Progenitor cell of endocrine pancreas (in vitro differentiated cells): ENCODE measurements at places on chromosomes 1 and 21.

DNA sequence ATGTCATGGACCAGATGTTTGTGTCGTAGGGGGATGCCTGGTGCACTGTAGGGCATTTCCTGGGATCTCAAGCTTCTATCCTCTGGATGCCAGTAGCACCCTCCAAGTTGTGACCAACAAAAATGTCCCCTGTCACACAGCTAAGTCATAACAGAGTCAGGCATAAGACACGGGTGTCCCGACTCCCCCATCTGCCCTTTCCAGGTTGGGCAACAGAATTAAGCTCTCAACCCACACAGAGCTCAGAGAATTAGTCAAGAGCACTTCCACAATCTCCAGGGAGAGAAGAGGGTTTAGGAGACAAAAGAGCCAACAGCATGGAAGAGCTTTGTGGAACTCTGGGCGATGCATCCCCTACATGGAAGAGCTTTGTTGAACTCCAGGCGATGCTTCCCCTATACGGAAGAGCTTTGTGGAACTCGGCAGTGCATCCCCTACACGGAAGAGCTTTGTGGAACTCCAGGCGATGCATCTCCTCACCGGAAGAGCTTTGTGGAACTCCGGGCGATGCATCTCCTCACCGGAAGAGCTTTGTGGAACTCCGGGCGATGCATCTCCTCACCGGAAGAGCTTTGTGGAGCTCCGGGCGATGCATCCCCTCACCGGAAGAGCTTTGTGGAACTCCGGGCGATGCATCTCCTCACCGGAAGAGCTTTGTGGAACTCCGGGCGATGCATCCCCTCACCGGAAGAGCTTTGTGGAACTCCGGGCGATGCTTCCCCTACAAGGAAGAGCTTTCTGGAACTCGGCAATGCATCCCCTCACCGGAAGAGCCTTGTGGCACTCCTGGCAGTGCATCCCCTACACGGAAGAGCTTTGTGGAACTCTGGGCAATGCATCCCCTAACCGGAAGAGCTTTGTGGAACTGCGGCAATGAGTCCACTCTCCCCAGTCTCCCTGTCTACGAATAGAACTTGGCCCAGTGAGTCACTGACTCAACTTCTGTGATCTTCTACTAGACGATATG is 422.7 kb downstream of the KIF26B start:
- H3K27me3 ChIP-seq, result peaks cover 11% of the 10 kb centered on the region
- peaks cover 7% of the 10 kb centered on the region for H3K4me1 ChIP-seq
- H3K4me3 ChIP-seq, result no peak overlapping the region
- H3K27ac ChIP-seq, result no peak overlapping the region

GRCh38 chr1:31588751-31589515 is 12.6 kb downstream of the TINAGL1 start:
- H3K4me1 ChIP-seq, result peaks cover 1% of the 10 kb centered on the region
- H3K27me3 ChIP-seq, result peaks cover 40% of the 10 kb centered on the region
- DNase-seq, result no peak
- no peak overlapping the region for H3K27ac ChIP-seq
- H3K4me3 ChIP-seq, result no peak overlapping the region

- H3K27ac ChIP-seq, result no peak overlapping the region
- no peaks in the 10 kb centered on the region for H3K36me3 ChIP-seq
- DNase-seq, result no peak
- H3K4me3 ChIP-seq, result no peak overlapping the region
- no peaks in the 10 kb centered on the region for H3K27me3 ChIP-seq
Observed at GRCh38 chr1:23118957-23119792, 49.5 kb downstream of the LUZP1 start.

DNA sequence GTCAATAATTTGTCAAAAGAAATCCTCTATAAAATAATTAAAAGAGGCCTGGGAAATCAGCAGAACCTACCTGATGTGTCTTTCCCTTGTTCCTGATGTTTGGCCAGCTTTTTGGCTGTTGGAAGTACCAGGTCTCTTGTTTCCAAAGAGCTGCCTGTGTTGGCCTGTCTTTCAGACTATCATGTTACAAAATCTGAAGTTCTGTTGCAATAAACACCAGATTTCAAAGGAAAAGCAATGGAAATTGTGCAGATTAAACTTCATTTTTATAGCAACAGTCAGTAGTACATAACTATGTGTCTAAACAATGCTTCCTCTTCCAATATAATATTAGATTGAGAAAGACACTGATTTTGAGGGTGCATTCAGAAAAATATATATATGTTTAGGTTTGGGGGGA is 647.2 kb upstream of the CXADR start:
- no peak for DNase-seq
- no peak overlapping the region for H3K4me3 ChIP-seq
- peaks cover 5% of the 10 kb centered on the region for H3K4me1 ChIP-seq
- H3K36me3 ChIP-seq, result no peaks in the 10 kb centered on the region
- no peak overlapping the region for H3K27ac ChIP-seq
- H3K27me3 ChIP-seq, result no peaks in the 10 kb centered on the region

- H3K27ac ChIP-seq, result peak overlapping the region; percentile 67
- H3K27me3 ChIP-seq, result no peaks in the 10 kb centered on the region
- H3K4me1 ChIP-seq, result peaks cover 21% of the 10 kb centered on the region
- H3K36me3 ChIP-seq, result peaks cover 4% of the 10 kb centered on the region
- DNase-seq, result no peak
Observed at GRCh38 chr1:231037585-231038517, 2.2 kb downstream of the FAM89A start.

DNA sequence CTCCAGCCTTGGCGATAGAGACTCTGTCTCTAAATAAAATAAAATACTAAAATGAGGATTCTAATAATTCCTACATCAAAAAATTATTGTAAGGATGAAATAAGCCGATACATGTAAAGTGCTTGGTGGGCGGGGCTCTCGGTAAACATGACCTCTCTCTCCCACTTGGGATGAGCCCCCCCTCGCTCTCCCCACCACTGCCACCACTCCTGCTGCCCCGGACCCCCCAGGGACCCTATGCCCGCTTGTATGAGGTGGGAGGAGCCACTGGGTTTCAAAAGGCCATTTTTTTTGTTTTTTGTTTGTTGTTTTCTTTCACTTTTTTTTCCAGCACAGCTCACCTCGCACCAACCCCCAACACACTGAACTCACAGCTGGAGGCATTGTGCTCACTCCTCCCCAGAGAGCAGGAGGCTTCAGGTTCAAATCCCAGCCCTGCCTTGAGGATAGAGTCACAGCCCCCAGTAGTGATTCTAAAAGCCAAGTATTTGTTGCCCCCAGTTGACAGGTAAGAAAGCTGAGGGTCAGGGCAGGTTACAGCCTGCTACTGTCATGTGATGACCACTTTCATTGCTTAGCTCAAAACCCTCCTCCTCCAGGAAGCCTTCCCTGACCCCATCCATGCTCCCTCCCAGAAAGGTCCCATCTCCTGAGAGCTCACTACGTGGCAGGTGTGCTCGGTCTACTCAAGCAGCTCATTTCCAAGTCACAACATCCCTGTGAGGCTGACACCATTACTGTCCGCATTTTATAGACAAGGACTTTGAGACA is 4.2 kb downstream of the SDC3 start:
- H3K4me3 ChIP-seq, result no peak overlapping the region
- H3K27ac ChIP-seq, result no peak overlapping the region
- no peaks in the 10 kb centered on the region for H3K36me3 ChIP-seq
- H3K4me1 ChIP-seq, result peaks cover 10% of the 10 kb centered on the region
- peaks cover 14% of the 10 kb centered on the region for H3K27me3 ChIP-seq

DNA sequence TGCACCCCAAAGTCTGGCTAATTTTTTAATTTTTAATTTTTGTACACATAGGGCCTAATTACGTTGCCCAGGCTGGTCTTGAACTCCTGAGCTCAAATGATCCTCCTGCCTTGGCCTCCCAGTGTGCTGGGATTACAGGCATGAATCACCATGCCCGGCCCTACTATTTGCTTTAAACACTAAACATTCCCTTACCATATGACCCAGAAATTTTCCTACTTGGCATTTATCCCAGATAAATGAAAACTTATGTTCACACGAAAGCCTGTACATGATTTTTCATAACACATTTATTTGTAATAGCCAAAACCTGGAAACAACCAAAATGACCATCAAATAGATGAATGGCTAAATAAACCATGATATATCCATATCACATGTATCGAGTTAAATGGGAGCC is 35.8 kb downstream of the NDUFS5 start:
- H3K4me1 ChIP-seq, result peaks cover 2% of the 10 kb centered on the region
- H3K27ac ChIP-seq, result no peak overlapping the region
- DNase-seq, result no peak
- no peaks in the 10 kb centered on the region for H3K36me3 ChIP-seq
- no peak overlapping the region for H3K4me3 ChIP-seq

DNA sequence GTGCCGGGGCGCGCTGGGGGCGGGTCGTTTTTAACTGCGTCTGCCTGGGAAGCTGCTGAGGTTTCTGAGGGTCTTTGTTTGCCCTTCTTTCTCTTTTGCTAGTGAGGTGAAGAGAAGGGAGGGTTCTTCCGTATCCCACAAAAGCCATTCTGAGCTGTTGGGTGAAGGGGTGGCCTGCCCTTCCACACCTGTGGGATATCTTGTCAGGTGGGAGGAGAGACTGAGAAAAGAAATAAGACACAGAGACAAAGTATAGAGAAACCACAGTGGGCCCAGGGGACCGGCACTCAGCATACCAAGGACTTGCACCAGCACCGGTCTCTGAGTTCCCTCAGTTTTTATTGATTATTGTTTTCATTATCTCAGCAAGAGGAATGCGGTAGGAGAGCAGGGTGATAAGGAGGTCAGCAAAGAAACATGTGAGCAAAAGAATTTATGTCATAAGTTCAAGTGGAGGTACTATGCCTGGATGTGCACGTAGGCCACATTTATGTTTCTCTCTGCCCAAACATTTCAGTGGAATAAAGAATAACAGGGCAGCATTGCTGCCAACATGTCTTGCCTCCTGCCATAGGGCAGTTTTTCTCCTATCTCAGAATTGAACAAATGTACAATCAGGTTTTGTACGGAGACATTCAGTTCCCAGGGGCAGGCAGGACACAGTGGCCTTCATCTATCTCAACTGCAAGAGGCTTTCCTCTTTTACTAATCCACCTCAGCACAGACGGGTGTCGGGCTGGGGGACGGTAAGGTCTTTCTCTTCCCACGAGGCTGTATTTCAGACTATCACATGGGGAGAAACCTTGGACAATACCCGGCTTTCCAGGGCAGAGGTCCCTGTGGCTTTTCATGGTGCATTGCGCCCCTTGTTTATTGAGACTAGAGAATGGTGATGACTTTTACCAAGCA is 972 bp downstream of the PGBD2 start:
- H3K4me1 ChIP-seq, result peaks cover 28% of the 10 kb centered on the region
- H3K36me3 ChIP-seq, result peaks cover 14% of the 10 kb centered on the region
- DNase-seq, result no peak
- H3K27me3 ChIP-seq, result no peaks in the 10 kb centered on the region
- peak overlapping the region; percentile 100 for H3K27ac ChIP-seq

GRCh38 chr1:158037008-158037865 is 43.8 kb downstream of the KIRREL1 start:
- peaks cover 9% of the 10 kb centered on the region for H3K4me1 ChIP-seq
- no peak overlapping the region for H3K27ac ChIP-seq
- no peak overlapping the region for H3K4me3 ChIP-seq
- peaks cover 4% of the 10 kb centered on the region for H3K36me3 ChIP-seq
- no peaks in the 10 kb centered on the region for H3K27me3 ChIP-seq
- DNase-seq, result no peak

DNA sequence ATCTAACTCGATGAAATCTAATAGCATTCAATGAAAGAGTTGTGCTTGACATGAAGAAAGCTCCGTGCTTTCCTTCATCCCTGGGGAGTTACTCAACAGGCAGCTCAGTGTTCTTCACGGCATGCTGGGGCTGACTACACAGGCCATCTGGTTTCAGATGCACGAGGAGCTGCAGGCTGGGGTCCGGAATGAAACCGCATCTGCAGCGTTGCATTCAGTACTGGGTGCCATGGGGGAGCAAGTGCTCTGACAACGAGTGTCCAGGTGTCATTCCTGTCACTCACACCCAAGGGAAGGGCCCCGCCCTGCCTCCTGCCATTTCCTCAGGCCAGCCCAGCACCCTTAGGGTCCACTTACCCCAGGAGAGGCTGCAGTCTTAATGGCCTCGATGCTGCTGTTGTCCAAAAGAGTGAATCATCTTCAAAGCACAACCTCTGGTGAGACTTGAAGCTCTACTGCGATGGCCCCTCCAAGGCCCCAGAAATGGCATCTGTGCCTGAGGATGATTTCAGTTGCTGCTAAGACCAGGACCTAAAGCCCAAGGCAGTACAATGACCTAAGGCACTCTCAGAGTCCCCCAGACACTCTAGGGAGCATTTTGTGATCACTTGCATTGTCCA is 61.4 kb downstream of the STUM start:
- H3K36me3 ChIP-seq, result no peaks in the 10 kb centered on the region

DNA sequence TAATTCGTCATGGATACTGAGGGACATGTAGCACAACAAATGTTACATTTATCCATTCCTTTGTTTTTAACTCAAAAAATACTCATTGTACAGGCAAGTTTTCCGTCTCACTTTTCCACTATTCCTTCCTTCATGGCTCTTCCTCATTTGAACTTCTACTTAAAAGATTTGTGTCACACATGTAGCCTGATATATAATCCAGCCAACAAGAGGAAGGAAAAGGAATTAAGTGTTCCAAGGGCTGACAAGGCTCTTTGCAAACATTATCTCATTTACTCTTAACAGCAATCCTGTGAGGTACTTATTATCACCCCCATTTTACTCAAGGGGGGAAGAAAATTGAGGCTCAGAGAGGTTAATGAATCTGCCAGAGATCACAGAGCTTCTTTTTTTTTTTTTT is 22.9 kb downstream of the CD244 start:
- no peak overlapping the region for H3K27ac ChIP-seq
- no peaks in the 10 kb centered on the region for H3K36me3 ChIP-seq
- H3K27me3 ChIP-seq, result no peaks in the 10 kb centered on the region
- DNase-seq, result no peak
- no peak overlapping the region for H3K4me3 ChIP-seq

GRCh38 chr1:219518168-219518906 is 94.6 kb downstream of the ZC3H11B start:
- H3K27me3 ChIP-seq, result no peaks in the 10 kb centered on the region
- no peak for DNase-seq
- no peak overlapping the region for H3K4me3 ChIP-seq

GRCh38 chr1:37038227-37039093 is 4.1 kb upstream of the GRIK3 start:
- H3K36me3 ChIP-seq, result no peaks in the 10 kb centered on the region
- H3K27ac ChIP-seq, result peak overlapping the region; percentile 86
- H3K4me3 ChIP-seq, result no peak overlapping the region

DNA sequence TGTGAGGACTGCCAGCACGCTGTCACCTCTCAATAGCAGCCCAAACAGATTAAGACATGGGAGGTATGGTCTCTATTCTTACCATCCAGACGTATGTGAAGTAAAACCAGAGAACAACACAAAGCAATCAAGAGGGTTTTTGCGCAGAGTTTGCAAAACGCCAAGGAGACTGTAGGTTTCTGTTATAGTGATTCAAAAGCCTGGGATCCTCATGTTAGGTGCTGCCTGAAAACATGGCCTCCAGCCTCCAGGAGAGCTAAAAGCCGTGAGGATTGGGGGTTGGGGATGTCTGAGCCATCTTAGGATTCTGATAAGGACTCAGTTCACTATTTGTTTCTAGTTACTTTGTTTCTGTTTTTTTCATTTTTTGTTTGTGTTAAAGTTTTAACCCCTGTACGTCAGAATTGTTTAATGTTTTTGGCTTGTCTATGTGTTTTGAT is 4.2 kb upstream of the CCT8 start:
- no peaks in the 10 kb centered on the region for H3K27me3 ChIP-seq
- peaks cover 4% of the 10 kb centered on the region for H3K4me1 ChIP-seq
- no peaks in the 10 kb centered on the region for H3K36me3 ChIP-seq
- H3K27ac ChIP-seq, result no peak overlapping the region

- DNase-seq, result no peak
- H3K4me3 ChIP-seq, result no peak overlapping the region
- no peaks in the 10 kb centered on the region for H3K4me1 ChIP-seq
Observed at GRCh38 chr1:44693900-44694299, 19.4 kb downstream of the ARMH1 start.
